Sigmoid colon (tissue), 7 donors: ENCODE measurements at places on chromosomes 5 and 9. TPM values are rescaled to one million over a fixed set of nuclear protein-coding genes. Genes with fewer than 3 reads are reported as not detected.

The PCDHB3 gene
- total RNA-seq = 1.7 TPM

The BAG1 gene
- 164 TPM for total RNA-seq

The FCN2 gene
- total RNA-seq = not detected

The FABP6 gene
- not detected for total RNA-seq

The TGFBR1 gene
- total RNA-seq = 51.8 TPM

The FGF10 gene
- total RNA-seq = 25.9 TPM

The CEMIP2 gene
- 90.4 TPM for total RNA-seq
